Hypothalamus (tissue), 51 donors: ENCODE measurements at places on chromosomes 1 and 21.

DNA sequence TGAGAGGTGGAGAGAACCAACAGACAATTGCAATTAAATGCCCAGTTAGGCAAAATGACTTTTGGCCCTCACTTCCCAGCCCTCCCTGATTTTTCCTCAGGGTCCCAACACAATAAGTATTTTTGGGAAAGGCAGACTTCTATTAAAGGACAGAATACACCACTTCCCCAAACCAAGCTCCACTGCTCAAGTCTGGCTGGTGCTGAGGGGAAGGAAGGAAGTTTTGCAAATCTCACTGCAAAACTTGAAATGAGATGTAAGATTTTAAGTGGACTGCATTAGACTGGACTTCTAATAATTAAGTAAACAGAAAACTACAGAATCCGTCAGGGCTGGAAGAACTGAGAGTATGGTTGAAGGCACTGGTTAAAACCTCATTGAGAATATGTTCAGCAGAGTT lies 32.2 kb upstream of the CD1D start:
- DNase-seq: no peak

- DNase-seq: no peak
Observed at GRCh38 chr1:117698398-117699160, 92.7 kb downstream of the TENT5C start.

- no peak for DNase-seq
Observed at GRCh38 chr1:176450526-176450925, 12.4 kb upstream of the PAPPA2 start.

- DNase-seq: no peak
Observed at GRCh38 chr1:60430375-60430774, 356.8 kb upstream of the C1orf87 start.
